ENCODE measurements at places on chromosomes 12 and 14.

DNA sequence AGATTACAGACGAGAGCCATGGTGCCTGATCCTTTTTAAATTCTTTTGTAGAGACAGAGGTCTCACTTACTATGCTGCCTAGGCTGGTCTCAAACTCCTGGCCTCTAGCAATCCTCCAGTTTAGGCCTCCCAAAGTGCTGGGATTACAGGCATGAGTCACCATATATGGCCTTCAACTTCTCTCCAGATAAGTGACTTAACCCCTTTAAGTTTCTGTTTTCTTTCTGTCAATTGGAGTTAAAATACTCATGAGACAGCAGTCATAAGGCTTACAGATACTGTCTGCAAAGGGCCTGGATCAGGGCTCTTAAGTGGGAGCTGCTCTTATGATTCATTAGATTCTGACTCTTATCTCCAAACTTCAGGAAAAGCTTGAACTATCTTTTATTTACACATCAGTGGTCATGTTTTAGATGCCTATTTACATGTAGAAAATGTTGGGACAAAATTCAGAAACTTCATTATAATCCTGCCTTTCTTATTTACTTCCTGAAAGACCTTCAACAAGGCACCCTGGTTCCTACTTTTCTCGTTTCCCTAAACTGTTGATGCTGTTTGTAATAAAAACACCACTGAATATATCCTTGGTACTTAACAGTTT is 271.5 kb upstream of the TBX3 start:
- DNase-seq: no peak

DNA sequence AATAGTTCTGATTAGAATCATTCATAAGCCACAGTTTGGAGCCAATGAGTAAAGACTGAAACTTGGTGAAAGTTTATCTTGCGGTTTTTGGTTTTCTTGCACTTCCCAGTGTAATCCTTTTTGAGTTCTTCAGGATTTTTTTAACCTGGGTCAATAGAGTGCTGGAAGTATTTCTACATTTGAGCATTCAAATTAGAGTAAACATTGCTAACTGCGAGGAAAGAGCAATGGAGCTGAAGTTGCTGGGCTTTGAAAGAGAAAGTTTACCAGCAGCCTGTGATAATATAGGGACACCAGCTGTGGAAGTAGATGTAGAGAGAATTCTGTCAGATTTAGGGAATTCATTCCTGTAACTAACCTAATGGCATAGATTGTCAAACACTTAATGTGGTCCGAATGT is 30.3 kb downstream of the ANO6 start:
- no peak for DNase-seq

DNA sequence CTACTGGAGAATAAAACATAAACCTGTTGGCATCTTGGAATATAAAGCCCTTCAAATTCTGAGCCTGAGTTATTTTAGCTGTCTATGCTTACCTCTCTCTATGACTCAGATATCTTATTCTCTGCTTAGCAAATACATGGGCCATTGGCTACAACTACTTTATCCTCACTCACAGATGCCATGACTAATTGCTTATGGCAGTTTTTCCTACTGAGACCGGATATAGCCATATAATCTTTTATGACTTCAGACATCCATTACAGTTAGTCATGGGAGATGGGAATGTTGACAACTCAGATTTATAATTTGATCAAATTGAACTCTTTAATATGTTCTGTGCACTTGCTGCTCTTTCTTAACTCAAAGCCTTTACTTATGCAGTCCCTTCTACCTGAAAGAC is 502.4 kb upstream of the ATP2B1 start:
- DNase-seq: no peak

GRCh38 chr12:26068503-26068902 is 56.3 kb downstream of the BHLHE41 start:
- DNase-seq: no peak

DNA sequence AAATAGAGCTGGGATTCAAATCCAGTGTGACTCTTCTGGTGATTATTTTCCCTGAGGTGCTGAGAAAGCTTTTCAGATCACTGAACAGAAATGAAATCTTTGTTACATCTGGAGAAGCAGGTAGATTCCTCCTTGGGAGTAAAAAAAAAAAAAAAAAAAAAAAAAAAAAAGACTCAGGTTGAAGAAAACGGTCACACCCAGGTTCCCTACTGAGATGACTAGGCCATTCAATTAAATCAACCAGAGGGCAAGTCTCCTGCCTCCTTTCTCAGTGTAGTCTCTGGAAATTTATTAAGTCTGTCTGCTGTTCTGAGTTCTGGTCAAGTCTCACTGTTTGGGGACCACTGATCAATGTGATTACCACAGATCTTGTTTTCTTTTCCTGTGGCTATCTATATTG is 24.0 kb downstream of the ARG2 start:
- no peak for DNase-seq

GRCh38 chr12:126362493-126362892 is 1297.3 kb downstream of the AACS start:
- no peak for DNase-seq

GRCh38 chr14:48726080-48726642 is 860.0 kb downstream of the RPS29 start:
- DNase-seq: no peak

- no peak for DNase-seq
These were observed 46.5 kb downstream of the OR9K2 start for GRCh38 chr12:55172686-55173085.

GRCh38 chr12:100826323-100826722 is 31.7 kb downstream of the ANO4 start:
- no peak for DNase-seq

DNA sequence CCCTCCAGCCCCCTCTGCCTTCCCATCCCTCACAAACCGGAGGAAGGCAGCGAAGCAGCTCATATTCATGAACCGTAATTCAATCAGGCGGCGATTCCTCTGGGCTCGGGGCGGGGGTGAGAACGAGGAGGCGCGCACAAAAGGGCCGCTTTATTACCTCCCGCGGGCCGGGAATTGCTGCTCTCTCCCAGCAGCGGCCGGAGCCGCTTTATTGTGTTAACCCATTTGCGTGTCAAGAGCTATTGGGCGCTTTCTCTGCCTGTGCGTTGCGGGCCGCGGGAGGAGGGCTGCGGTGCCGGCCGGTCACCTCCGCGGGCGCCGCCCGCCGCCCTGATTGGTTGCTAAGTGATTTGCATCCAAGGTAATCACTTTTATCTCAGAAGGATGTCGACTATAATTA is 4.8 kb downstream of the FAM222A start:
- DNase-seq: no peak

DNA sequence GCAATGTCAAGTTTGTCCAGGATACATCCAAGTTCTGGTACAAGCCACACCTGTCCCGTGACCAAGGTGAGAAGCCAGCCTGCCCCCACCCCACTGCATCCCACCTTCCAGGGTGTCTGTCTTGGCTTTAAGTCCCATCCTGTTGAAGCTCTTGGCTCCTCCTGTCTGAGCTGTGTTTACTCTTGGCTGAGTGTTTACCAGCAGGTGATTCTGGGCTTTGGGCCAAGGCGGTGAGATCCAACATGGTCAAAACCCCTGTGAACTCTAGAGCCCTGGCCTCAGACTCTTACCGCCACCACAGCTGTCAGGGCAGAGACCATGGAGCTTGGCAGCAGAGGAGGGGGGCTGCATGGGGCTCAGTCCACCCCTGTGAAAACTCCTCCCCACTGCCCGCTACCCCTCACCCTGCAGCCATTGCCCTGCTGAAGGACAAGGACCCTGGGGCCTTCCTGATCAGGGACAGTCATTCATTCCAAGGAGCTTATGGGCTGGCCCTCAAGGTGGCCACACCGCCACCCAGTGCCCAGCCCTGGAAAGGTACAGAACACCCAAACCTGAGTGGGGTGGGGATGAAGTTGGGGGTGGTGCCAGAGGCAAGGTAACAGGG is 11.6 kb downstream of the TNS2 start:
- no peak for DNase-seq

DNA sequence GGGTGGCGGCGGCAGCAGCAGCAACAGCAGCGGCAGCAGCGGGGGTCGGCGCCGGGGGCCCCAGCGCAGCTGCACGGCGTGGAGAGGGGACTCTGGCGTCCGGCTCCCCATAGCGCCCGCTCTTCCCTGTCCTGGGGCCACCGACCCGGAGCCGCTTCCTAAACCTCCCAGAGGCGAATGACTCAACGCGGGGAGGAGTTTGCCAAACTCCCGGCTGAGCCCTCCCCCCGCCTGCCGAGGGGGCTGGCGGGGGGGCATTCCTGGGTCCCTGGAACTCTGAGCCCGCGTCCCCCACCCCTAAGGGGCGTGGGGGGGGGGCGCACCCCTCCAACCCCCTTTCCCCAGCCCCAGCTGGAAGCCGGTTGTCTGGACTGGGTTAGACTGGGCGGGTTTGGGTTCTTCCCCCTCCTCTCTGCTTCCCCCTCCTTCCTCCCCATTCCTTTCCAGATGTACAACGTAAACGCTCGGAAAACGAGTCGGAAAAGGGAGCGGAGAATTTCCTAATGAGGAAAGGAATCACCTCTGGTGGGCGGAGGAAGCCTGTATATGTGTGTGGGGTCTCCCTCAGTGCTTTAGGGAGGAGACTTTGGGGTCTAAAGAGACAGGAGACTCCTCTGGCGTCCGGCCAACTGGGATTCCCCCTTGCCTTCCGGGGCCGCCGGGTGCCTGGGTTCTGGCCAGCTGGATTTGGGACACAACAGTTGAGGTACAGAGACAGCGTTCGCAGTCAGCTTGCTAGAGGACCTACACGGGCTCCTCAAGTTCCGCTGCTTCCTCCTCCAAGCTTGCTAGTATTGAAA is at the start of gene ITGA5:
TSS of gene ITGA5 (minus strand) at position 179 of the 800 bp plus-strand sequence. CDS start at position 111, 68 bp downstream.
- DNase-seq: no peak

- no peak for DNase-seq
These were observed 113.9 kb upstream of the USP15 start for GRCh38 chr12:62146318-62146717.

DNA sequence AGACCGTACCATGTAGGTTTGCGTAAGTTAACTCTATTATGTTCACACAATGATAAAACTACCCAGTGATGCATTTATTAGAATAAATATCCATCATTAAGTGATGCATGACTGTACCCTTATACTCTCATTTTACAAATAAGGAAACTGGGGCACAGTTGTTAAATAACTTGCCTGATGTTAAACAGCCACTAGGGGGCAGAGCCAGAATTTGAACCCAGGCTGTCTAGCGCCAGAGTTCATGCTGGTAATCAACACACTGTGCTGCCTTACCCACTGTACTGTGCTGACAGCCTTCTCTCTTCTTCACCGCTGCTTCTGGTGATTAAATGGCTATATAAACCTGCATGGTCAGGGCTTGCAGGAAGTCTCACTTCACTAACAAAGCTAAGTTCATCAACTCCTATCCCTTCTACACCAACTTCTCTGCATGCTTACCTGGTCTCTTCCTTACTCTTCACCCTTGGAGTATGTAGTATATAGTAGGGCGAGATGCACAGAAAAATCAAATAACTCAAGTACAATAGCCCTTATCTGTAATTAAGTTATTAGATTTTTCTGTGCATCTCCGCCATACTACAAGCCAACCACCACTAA is 43.6 kb upstream of the APPL2 start:
- peak; percentile 15 for DNase-seq

GRCh38 chr14:95287176-95287754 is 32.4 kb downstream of the CLMN start:
- DNase-seq: no peak

DNA sequence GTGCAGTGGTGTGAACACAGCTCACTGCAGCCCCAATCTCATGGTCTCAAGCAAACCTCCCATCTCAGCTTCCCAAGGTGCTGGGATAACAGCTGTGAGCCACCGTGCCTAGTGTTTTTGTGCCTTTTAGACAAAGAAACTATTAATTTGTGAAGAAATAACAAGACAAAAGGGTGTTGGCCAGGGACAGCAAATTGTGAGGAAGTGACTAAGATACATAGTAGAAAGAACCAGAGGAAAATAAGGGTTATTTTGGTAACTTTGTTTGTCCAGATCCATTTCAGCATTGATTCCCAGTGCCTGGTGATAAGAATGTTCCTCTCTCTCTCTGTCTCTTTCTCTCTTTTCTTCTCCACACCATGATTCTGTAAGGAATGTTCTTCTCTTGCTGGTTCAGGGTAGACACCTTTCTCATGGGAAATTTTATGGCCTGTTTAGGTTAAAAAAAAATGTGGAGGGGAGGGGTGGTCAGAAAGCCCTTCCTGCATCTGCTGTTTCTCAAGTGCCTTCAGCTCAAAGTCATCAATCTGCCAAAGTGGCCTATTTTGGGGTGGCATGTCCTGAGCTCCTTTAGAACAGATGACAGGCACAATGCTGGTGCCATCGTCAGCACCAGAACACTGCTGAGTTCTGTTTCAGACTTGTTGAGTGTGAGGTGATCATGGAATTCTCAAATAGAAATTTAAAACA is 184.4 kb upstream of the EEA1 start:
- no peak for DNase-seq

- no peak for DNase-seq
These were observed 105.2 kb downstream of the DNAI7 start for GRCh38 chr12:25089738-25090137.

All from T-helper 1 cell (primary cell).